WTC11 (cell line): ENCODE measurements at places on chromosomes 12 and 14.

DNA sequence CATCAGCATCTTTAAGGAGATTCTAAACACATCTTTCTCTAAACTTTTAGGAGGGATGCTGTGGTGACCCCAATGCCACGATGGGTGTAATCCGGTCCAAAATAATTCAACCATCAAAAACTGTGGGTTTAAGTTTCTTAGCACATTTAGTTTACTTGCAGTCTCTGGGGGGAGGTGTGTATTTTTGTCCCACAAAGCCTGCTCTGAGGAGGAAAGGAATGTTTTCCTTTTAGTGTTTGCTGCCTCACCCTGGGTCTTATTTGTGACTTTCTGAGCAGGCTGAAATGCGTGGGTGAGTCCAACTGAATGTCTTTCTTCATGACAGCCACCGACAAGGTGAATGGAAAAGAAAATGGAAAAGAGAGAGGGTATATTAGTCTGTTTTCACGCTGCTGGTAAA, 1324.7 kb downstream of the AACS start:
- peaks cover 8% of the 10 kb centered on the region for H3K27me3 ChIP-seq
- H3K27ac ChIP-seq = no peak overlapping the region
- peaks cover 65% of the 10 kb centered on the region for H3K36me3 ChIP-seq

- no peak for DNase-seq
- H3K36me3 ChIP-seq = peaks cover 29% of the 10 kb centered on the region
- H3K27me3 ChIP-seq = no peaks in the 10 kb centered on the region
These were observed 59.9 kb downstream of the DICER1 start for GRCh38 chr14:95097385-95097784.

GRCh38 chr12:12505544-12506495, 56.8 kb downstream of the DUSP16 start:
- H3K27ac ChIP-seq = peak overlapping the region; percentile 88
- H3K27me3 ChIP-seq = no peaks in the 10 kb centered on the region
- H3K4me1 ChIP-seq = peaks cover 80% of the 10 kb centered on the region
- peak overlapping the region; percentile 3; the same call in 1 of the 2 replicates for H3K4me3 ChIP-seq

GRCh38 chr14:39683691-39684260, 251.5 kb upstream of the FBXO33 start:
- H3K27me3 ChIP-seq = no peaks in the 10 kb centered on the region
- peaks cover 29% of the 10 kb centered on the region for H3K4me1 ChIP-seq
- H3K27ac ChIP-seq = no peak overlapping the region
- H3K36me3 ChIP-seq = no peaks in the 10 kb centered on the region
- no peak overlapping the region for H3K4me3 ChIP-seq

DNA sequence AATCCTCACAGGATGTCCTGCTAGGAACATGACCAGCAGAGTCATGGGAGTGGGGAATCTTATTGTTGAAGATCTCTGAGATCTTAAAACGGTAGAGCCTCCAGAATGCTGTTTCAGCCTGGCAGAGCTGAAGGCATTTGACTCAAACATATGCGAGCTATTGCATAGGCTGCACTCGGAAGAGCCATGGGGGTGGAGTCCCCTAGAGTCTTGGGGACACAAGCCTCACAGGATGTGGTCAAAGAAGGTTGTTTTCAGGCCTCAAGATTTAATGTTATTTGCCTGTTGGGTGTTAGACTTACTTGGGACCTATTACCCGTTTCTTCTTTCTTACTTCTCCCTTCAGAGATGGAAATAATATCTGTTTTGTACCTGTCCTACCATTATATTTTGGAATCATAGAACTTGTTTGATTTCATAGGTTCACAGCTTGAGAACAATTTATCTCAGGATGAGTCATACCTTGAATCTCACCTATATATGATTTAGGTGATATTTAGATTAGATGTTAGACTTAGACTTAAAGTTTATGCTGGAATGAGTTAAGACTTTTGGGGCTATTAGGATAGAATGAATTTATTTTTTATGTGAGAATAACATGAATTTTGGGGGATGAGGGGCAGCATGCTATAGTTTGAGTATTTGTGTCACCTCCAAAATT, 172.2 kb upstream of the ATP2B1 start:
- no peak overlapping the region for H3K4me3 ChIP-seq
- H3K36me3 ChIP-seq = no peaks in the 10 kb centered on the region
- DNase-seq = no peak
- peaks cover 40% of the 10 kb centered on the region for H3K4me1 ChIP-seq
- H3K27ac ChIP-seq = no peak overlapping the region

DNA sequence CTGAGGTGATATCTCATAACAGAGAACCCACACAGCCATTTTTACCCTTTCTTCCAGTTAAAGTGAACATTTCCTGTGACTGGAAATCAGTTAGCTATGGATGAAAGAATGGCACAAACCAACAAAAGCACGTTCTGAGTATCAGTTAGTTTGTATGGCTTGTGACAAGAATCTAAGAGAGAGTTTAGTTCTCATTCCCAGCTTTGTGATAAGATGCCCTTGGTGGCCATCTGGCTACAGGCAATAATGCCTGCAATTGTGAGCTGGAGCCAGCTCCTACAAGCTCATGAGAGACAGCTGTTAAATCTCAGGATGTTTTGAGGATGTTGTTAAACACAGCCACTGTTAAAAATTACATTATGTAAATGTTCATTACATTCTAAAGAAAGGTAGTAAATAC, 122.0 kb upstream of the FRMD6 start:
- no peaks in the 10 kb centered on the region for H3K27me3 ChIP-seq
- no peak overlapping the region for H3K27ac ChIP-seq
- H3K36me3 ChIP-seq = no peaks in the 10 kb centered on the region
- peaks cover 3% of the 10 kb centered on the region; the same call in 1 of the 2 replicates for H3K4me1 ChIP-seq
- DNase-seq = no peak
